Lung microvascular endothelial cell (primary cell): ENCODE measurements at places on chromosomes 5 and 9. TPM values are rescaled to one million over a fixed set of nuclear protein-coding genes. Genes with fewer than 3 reads are reported as not detected.
A peak's percentile ranks its signal among the peaks of the same experiment; 100 is the strongest.

- no peak for DNase-seq
Observed at GRCh38 chr9:117095081-117095480, 319.8 kb downstream of the ASTN2 start.

- no peak for DNase-seq
Observed at GRCh38 chr5:111535879-111536549, 23.7 kb upstream of the STARD4 start.

- no peak for DNase-seq
Observed at GRCh38 chr9:34571481-34571810, 18.1 kb downstream of the CNTFR start.

DNA sequence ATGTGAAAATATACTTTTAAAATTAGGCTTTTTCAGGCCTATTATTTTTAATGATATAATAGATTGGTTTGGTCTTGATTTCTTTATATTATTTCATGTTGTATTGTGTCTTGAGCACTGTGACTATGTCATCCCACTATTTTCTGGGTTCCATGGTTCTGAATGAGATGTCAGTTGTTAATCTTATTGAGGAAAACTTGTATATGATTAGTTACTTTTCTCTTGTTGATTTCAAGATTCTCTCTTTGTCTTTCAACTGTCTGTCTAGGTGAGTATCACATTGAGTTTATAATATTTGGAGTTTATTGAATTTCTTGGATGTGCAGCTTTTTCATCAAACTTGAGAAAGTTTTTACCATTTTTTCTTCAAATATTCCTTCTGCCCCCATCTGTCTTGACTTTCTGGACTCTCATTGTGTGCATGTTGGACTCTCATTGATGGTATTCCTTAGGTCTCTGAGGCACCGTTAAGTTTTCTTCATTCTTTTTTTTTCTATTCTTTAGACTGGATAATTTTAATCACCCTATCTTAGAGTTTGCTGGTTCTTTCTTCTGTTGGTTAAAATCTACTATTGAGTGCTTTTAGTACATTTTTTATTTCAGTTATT lies 175.8 kb downstream of the TMEM167A start:
- no peak for DNase-seq

Gene PCDHGA4
- total RNA-seq = 2.0 TPM in 2 replicates

- DNase-seq = no peak
Observed at GRCh38 chr5:163916376-163916775, 411.0 kb downstream of the MAT2B start.

DNA sequence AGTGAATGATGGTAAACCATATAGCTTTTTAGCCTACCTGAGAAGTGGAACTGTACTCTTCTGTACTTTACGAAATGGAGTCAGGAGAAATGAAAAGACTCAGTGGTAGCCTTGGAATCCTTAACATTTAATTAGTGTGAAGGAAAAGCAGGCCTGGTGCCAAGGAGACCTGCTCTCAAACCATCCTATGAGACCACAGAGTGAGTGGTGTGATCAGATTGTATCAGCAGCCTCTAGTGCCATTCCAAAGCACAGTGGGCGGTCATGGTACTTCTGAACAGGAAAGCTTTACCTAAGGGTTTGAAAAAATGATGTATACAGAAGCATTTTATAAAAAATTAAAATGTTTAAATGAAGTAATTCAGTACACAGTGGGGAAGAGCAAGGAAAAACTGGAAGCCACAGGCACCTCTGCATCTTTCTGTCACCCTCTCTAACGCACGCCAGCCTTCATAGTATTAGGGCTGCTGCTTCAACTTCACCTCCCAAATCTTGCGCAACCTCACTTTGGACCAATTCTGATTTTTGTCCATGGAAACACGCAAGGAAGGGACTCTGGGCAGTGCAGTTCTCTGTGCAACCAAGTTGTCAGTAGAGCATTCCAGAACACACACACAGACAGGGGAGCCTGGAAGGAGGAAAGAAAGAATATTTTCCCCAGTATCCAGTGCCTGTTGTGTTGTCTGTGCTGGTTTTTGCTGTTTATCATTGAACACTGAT lies 203.7 kb downstream of the SH3GL2 start:
- no peak for DNase-seq

- DNase-seq = no peak
Observed at GRCh38 chr9:18240213-18240612, 233.7 kb upstream of the ADAMTSL1 start.

GRCh38 chr5:57903458-57903857 lies 420.8 kb upstream of the ACTBL2 start:
- DNase-seq = no peak

DNA sequence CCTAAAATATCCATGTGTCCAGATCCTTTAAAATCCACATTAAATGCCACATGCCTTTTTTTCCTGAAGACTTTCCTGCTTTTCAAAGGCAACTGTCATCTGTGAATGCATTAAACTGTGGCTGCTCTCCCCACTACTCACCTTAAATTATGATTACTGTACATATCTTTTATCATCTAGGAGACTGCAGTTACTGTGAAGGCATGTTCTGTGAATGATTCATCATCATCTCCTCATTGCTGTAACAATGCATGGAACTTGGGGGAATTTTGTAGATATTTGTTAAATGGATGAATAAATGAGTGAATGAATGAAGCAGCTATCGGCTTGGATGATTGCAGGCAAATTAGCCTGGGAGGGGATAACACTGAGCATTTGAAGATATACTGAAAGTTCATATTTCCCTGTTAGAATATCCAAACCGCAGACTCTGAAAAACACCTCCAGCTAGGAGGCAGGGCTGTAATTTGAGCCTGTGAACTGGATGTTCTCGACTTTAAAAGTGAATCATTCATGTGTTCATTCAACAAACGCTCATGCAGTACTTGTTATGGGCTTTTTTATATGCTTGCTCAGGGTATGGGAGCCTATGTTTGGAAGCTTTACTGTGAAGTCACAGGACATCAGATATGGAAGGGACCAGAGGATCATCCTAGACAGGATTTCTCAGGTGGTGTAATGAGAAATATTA lies 519.2 kb downstream of the KIF4B start:
- no peak for DNase-seq

- no peak for DNase-seq
Observed at GRCh38 chr9:88694625-88695024, 159.6 kb downstream of the NXNL2 start.

DNA sequence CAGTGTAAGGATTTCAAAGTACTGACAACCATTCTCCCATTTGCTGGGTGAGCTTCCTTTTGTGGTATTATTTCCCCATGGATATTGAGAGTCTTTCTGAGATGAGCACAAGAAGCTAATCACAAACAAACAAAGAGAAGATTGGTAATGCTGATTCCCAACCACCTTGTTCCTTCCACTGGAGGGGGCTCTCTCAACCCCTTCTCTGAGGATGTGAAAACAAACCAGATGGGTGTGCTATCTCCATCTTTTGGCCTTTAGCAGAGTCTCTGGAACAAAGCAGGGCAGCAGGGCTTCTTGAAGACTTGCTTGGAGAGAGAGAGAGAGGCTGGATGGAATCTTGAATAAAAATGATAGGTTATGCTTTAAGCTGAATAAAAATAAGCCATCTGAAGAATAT lies 576.7 kb upstream of the ZNF462 start:
- no peak for DNase-seq

Gene DAB2
- total RNA-seq = 78.8 and 94.8 TPM in 2 replicates

DNA sequence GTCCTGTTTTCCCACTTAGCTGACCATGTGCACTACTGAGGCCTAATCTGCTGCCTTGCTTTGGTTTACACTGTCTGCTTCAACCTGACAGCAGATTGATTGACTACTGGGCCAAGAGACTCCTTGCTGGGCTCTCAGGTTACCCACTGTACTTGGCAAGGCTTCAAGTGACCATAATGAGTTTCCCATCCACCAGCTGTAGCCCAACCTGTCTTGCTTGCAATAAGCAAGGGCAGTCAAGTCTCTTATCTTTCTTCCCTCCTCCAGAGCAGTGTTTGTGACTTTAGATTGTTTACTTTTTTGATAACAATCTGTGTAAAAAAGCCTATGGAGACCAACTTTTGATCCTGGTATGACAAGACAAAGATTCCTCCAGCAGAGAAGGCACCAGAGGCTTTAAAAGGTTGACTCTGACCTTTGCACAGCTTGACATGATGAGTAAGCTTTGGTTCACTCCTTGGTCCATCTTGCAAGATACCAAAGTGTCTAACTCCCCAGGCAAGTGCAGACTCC lies 912.3 kb upstream of the SEMA6A start:
- DNase-seq = no peak

DNA sequence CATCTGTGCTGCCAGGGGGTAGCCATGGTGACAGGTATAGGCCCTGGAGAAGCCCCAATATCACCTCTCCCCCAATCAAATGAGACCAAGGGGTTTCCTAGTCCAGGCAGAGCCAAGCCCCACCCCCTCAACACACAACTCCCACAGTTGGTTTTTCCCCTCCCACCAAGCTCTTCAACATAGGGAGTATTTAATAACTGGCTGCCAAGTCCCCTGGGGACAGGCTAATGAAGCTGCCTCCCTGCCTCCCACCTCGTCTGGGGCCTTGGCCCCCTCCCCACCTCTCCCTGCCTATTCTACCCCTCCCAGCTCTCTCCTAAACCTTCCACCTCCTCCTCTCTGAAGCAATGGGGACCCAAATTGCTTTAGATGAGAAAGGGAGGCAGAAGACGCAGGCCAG lies 23.4 kb downstream of the CPLX2 start:
- no peak for DNase-seq

Gene CYLC2
- total RNA-seq = not detected in 2 replicates

DNA sequence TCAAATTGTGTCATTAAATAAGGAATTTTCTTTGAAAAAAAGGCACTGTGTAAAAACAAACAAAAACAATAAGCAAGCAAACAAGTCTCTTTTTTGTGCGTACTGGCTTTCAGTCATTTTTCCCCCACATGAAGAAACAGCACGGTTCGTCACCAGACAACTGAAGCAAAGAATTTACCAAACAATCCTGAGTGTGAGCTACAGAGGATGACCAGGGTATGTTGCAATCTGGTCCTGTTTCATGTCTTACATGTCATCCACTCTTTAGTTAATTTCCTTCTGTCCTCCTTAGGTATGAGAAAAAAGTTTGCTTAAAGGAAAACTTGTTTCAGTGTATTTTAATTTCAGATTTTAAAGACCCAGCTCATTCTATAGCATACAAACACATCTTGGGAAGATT lies 1080.7 kb upstream of the NUDT12 start:
- no peak for DNase-seq

- no peak for DNase-seq
Observed at GRCh38 chr5:101102506-101102905, 199.4 kb upstream of the ST8SIA4 start.

Gene PCAT7
- not detected in 2 replicates for total RNA-seq

GRCh38 chr9:81984928-81985327 lies 3.6 kb upstream of the SPATA31D1 start:
- DNase-seq = no peak

- peak; percentile 54 for DNase-seq
Observed at GRCh38 chr5:126972062-126972895, 58.1 kb downstream of the MARCHF3 start.

Gene INSYN2B
- total RNA-seq = 0.40 and 1.3 TPM in 2 replicates

DNA sequence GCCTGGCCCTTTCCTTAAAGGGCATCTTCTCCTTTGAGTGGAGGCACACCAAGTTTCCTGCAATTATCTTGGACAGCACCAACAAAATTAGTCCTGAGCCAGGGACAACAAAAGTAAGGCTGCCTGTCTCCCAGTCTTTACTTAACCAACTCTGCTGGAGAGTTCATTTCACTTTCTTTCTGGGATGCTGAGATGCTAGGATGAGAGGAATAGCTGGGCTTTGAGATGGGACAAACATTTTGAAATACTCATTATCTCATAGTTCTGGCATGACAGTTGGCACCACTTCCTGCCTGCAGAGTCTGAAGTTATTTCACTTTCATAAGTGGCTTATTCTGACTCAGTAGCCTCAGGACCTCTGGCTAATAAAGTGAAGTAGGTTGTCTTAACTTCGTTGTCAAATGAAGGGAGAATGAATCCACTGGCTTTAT lies 157.0 kb downstream of the C9orf152 start:
- DNase-seq = peak; percentile 50

Gene NR5A1
- not detected in 2 replicates for total RNA-seq

GRCh38 chr5:60277941-60278340 lies 384.4 kb upstream of the PDE4D start:
- DNase-seq = no peak

DNA sequence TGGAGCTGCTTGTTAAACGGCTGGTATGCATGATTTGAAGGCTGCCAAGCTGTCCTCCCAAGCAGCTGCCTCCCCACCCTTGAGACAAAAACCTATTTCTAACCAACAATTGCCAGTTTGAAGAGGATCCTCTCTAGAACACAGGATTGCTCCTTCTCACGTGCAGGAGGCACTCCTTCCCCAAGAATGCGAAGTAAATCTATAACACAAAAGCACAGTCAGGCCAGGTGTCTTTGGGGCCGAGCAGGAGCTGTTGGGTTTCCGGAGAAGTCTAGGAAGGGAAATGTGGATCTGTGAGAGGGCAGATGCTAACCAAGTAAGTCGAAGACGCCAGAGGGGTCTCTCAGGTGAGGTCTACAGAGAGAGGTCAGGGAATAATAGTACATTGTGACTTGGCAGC lies 35.4 kb upstream of the GNPDA1 start:
- no peak for DNase-seq

DNA sequence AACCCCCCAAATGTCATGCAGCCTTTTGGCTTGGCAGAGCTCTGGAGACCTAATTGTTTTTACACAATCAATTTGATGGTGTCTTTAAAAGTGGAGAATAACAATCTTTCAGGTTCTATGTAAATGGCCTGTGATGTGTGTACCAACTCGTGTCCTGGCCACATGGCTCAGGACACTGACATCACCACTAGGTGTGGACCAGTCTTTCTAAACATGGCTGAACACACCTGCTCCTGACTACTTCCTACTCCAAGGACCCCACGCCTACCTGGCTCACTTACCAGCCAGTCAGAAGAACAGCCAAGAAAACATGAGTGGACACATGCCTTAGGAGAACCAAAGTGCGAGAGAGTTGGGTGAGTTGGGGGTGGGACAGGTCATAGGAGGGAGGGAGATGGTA lies 71.2 kb downstream of the WDR41 start:
- DNase-seq = no peak

GRCh38 chr9:137972988-137973470 lies 95.4 kb downstream of the CACNA1B start:
- no peak for DNase-seq

Gene MEIKIN
- total RNA-seq = not detected in 2 replicates

Gene EDIL3
- total RNA-seq = 0.40 and 0.44 TPM in 2 replicates

Gene CDX1
- total RNA-seq = under 0.01 TPM in 1 of 2 replicates, not detected in the other
